ENCODE measurements at places on chromosomes 3 and 15. TPM values are rescaled to one million over a fixed set of nuclear protein-coding genes. Genes with fewer than 3 reads are reported as not detected.

GRCh38 chr3:171977441-171977840, 61.9 kb upstream of the FNDC3B start:
- no peak for DNase-seq

- DNase-seq = no peak
Measured at GRCh38 chr15:57752436-57752835, 45.9 kb downstream of the POLR2M start.

- DNase-seq = no peak
Measured at GRCh38 chr3:5464649-5465048, 277.1 kb downstream of the EDEM1 start.

DNA sequence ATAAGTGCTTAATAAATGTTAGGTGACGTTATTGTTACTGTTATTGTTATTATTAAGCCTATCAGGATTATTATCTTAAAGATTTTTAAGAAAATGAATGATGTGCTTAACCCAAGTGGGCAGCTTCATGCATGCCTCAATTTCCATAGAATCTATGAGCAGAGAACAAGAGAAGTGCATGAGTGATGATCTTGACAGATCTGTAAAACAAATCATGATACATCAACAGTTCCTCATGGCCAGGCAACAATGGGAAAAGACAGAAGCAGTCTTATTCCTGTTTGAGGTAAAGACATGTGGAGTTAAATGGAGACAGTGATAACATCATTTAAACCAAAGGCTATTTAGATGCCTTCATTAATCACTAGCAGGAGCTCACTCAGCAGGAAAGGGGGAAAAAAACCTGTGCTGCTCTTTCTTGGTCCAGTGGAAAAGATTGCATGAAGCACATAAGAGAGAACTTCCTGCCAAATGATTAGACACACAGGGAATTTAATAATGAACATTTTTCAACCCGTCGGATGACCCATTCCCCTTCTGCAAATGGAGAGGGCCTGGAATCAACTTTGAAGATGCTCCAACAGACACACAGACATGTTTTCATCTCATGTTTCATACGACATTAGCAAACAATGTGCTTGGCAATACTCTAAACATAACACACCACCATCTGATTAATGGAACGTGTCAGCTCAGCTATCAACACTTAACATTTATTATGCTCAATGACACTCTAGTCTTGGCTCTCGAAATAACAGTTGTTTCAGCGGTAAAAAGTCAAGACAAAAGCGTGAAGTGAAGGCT, 212.2 kb upstream of the LRRN1 start:
- no peak for DNase-seq

DNA sequence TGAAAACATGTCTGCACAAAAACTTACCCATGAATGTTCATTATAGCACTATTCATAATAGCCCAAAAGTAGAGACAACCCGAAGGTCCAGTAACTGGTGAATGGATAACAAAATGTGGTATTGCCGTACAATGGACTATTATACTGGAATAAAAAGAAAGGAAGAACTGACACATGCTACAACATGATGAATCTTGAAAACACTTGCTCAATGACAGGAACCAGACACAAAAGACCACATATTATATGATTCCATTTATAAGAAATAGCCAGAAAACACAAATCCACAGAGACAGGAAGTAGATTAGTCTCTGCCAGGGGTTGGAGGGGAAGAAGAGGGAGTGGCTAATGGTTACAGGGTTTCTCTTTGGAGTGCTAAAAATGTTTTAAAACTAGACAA, 18.3 kb downstream of the SHC4 start:
- no peak for DNase-seq

GRCh38 chr3:195028877-195029606, 241.9 kb downstream of the XXYLT1 start:
- no peak for DNase-seq

DNA sequence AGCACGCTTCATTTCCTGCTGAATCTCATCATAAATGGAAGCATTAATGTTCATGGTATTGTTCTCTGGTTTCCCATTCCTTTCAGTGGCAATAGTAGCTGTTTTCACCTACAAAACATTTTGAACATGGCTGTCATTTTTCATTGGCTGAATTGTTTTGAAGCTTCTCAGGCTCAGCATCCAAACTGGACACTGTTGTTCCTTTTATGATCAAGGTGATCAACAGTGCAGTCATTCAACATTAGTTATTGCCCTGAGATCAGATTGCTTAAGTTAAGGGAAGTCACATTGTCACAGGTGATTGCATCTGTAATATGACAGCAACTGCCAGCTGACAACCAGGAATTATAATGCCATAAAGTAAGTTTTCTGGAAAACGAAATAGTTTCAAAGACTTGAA, 46.9 kb downstream of the SATB1 start:
- no peak for DNase-seq

- no peak for DNase-seq
Measured at GRCh38 chr3:116552246-116552645, 107.0 kb upstream of the LSAMP start.

DNA sequence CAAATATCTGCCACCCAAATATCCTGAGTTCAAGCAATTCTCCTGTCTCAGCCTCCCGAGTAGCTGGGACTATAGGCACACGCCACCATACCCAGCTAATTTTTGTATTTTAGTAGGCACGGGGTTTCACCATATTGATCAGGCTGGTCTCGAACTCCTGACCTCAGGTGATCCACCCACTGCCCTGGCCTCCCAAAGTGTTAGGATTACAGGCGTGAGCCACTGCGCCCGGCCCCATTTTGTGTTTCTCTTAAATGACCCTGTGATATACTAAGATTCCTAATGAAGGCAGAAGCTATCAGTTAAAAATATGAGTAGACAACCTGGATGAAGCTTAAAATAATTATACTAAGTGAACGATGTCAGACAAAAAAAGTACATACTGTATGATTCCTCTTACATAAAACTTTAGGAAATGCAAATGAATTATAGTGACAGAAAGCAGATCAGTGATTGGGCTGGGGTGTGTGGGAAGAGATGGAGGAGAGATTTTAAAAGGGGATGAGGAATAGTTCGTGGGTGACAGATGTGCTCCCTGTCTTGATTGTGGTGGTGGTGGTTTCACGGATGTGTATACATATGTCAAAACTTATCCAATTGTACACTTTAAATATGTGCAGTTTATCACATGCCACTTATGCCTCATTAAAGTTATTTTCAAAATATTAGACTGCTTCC, 3.8 kb upstream of the KLHL40 start:
- DNase-seq = peak; percentile 52

GRCh38 chr3:151537726-151538125, 76.9 kb upstream of the IGSF10 start:
- no peak for DNase-seq

GRCh38 chr3:12423918-12424630, 60.2 kb upstream of the TSEN2 start:
- DNase-seq = no peak

DNA sequence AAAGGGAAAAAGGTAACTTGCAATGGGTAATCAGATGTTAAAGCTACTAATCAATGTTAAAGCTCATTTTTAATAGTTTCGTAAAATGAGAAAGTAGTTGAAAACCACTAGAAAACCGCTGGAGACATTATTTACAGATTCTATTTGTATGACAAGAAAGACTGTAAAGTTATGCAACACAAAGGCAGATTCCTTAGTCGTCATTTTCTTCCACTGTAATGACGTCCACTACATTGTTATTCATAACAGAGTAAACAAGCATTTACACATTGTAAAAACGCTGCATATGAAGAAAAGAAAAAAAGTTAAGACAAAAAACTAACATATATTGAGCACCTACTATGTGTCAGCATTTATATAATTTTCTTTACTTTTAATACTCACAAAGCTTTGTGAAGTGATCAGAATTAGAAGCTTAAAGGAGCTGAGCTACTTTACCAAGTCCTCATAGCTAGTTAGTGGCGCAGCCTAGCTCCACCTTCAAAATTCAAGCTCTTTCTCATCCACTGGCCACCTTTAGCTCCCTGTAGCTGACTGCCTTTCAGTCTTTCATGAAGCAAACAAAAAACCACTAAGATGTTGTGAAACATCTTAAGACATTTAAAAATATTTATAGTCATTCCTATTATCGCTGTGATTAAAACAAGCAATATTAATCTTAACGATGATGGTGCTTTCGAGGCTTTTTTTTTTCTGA, 100.1 kb upstream of the CDIN1 start:
- no peak for DNase-seq

GRCh38 chr15:38085931-38086568, 151.6 kb downstream of the TMCO5A start:
- no peak for DNase-seq

DNA sequence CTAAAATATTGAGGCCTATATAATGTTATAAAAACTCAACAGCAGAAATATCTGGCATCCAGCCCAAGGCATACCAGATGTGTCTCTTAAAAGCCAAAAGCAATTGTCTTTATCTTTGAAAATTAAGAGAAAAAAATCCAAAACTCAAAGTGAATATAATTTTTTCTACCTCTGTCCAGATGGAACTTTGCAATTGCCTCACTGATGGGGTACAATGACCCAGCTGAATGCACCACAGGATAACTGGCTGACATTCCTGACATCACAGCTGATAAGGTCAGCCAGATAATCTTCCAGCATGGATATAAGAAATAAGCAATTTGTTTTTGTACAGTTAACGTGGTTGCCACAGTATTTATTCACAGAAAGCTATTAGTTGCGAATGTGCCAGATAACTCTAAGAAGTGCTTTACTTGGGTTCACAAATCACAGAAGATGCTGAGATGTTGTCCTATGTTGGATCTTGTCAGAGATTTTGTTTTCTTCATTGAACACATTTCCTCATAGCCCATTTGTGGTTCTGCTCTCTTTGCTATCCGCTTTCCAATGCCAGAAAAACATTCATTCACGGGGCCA, 566.9 kb upstream of the CCDC54 start:
- DNase-seq = no peak

DNA sequence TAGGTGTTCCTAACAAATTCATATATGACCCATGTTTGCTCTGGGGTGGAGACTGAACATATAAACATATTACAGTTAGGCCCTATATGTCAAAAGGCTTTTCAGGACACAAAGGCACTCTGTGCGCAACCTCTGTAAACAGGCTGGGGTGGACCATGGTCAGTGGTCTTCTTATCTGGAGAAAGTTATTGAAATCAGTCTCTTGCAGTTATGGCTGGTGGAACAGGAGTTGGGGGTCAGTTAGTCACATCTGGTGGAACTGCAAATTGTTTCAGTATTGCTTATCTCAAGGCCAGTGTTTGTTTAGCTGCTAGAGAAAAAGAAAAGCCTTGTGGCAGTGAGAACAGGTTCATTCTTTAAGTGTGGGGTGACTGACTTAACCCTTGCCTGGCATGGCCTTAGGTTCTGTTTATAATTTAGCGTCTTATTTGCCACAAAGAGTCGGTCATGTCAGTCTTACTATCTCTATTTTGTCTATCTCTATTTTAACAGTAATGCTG, 5.9 kb upstream of the GP9 start:
- DNase-seq = peak; percentile 1

DNA sequence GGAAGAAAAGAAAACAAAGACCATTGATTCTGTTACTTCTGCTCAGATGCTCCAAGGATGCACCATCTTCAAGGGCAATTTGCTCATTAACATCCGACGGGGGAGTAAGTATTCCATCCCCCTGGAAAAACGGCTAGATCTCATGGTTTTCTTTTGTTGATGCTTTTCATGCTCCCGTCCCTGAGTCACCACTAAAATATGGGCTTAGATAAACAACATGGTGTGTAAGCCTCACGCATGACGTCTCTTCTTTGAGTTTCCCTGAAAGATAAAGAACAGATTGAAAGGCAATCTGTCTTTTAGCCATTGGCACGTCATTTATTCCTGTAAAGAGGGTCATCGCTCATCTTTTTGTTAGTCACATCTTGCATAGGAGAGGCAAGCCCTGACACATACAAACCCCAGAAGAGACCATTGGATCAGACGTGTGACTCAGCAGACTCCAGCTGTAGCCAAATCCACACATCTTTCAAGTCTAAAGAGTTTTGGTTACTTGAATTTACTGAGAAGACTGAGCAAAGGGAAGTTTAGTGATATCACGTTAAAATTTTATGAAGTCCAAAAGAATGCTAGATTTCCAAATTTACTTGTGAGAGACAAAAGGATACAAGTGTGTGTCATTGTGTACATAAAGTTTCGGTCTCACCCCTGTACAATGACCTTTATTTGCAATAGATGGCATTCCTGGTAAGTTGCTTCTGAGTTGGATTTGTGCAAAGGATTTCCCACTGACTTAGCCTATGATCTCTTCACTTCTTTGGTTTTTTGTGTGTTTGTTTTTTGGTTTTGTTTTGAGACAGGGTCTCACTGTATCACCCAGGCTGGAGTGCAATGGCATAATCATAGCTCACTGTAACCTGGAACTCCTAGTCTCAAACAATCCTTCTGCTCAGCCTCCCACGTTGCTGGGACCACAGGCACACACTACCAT, 110.5 kb downstream of the PGPEP1L start:
- no peak for DNase-seq

GRCh38 chr15:62326460-62327011, 161.5 kb upstream of the C2CD4B start:
- DNase-seq = no peak

DNA sequence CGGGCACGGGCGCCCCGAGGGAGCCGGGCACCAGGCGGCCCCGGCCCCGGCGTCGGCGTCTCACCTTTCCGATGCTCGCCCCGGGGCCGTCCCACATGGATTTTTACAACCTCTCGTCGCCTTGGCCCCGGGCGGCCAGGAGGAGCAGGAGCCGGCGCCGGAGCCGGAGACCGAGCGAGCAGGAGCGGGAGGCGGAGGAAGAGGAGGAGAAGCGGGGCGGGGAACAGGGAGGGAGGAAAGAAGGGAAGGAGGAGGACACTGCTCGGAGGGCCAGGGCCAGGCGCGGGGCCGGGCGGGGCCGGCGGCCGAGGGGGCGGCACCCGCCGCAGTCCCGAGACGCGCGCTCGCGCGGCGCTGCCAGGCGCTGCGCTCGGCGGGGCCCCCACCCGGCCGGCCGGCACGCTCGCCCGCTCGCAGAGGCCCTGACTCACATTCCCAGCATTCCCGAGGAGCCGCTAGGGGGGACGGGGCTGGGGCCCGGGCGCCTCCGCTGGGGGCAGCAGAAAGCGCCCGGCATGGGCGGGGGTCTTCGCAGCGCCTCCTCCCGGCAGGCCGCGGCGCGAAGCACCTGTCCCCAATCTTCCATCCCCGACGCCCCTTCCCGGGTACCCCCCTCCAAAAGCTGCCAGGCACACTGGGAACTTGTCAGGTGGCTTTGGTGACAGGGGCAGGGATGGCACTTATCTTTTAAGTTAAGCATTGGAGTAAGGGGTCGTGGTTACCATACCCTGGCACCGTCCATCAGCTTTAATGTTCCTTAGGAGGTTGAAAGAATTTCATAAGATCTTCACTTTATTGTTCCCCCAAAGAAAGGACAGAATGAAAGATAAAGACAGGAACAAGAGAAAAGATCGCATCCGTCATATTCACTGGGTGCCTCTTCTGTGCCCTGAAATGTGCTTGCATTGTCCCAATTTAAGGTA, at the start of gene ERC2:
Gene ERC2 (minus strand): TSS at position 284 of the 923 bp plus-strand sequence.
- DNase-seq = peak; percentile 50

Gene GRAMD1C
- 4.0 TPM for polyA plus RNA-seq

Gene PAK6
- polyA plus RNA-seq = not detected

Gene ZPLD1
- not detected for polyA plus RNA-seq

Gene CCR9
- not detected for polyA plus RNA-seq

Gene ITGB5
- polyA plus RNA-seq = 251 TPM

Measured in aorta (tissue), 5 donors.